NCI-H524 (cell line): ENCODE measurements at places on chromosomes 11 and 22.
A peak's percentile ranks its signal among the peaks of the same experiment; 100 is the strongest.

- DNase-seq = no peak
These were observed 36.1 kb upstream of the SCN3B start for GRCh38 chr11:123690485-123690884.

DNA sequence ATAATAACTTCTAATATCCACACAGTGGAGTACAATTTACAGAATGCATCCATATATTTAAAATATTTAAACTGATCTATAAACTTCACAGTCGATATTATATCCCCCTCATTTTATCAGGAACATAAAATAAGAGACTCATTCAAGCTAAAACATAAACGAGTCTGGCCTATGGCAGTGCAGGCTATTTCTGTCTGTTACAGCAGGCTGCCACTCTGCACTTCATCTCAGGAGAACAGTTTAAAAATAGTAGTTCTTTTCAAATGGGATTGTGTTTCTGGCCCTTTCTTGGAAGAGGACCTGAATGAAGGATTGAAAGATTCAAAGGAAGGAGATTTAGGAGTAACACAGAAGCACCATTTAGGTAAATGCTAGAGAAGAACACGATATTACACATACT is 915.7 kb downstream of the NTM start:
- DNase-seq = no peak

DNA sequence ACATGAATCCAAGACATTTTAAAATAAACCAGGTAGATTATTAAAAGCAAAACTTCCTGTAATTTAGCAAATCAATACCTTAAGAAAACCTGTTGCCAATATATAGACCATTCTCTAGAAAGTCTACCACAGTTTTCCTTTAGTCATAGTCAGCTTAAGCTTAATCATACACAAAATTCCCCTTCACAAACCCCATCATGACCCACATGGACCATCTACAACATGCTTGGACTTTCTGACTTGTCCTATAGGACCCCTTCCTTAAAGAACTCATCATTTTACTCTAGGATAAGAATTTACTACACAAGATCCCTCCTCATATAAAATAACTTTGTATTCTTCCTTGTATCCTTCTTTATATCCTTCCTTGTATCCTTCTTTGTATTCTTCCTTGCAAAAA is 16.2 kb upstream of the RNASEH2C start:
- DNase-seq = no peak

- DNase-seq = no peak
These were observed 82.0 kb upstream of the SC5D start for GRCh38 chr11:121210445-121211080.

DNA sequence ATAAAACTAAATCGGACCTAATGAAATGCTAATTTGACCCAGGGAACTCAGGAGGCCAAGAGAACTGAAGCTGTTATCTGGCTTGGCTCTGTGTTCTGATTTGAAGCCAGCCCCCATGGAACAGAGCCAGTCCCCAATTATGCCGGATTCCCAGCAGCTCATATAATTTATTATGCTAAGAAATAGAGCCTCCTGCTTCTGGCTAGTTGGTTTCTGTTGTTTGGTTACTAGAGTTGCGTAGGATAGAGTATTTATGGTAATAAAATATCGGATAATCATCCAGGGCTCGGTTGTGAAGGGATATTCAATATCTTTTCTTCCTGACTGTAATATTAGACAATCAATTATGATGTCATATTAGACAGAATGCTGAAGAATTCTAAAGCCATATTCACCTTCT is 120.4 kb upstream of the TTC12 start:
- no peak for DNase-seq

- no peak for DNase-seq
These were observed 10.9 kb downstream of the CDC42BPG start for GRCh38 chr11:64833509-64833908.

DNA sequence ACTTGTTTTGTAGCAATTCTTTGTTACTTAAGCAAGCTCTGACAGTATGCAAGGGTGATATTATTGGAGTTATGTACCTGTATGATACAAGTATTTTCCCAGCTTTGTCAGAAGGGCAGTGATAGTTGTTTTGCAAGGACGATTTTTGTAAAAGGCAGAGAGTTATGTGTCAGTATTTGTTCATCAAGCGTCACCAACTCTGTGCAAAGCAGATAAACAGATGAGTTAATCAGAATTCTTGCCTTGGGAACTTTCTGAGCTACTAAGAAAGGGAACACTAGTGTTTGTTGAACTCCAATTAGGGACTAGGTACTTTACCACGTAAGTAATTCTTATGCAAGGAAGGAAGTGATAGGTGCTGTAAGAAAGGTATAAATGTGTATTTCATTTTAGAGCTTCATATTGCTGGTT is 1.4 kb downstream of the USP47 start:
- DNase-seq = no peak

DNA sequence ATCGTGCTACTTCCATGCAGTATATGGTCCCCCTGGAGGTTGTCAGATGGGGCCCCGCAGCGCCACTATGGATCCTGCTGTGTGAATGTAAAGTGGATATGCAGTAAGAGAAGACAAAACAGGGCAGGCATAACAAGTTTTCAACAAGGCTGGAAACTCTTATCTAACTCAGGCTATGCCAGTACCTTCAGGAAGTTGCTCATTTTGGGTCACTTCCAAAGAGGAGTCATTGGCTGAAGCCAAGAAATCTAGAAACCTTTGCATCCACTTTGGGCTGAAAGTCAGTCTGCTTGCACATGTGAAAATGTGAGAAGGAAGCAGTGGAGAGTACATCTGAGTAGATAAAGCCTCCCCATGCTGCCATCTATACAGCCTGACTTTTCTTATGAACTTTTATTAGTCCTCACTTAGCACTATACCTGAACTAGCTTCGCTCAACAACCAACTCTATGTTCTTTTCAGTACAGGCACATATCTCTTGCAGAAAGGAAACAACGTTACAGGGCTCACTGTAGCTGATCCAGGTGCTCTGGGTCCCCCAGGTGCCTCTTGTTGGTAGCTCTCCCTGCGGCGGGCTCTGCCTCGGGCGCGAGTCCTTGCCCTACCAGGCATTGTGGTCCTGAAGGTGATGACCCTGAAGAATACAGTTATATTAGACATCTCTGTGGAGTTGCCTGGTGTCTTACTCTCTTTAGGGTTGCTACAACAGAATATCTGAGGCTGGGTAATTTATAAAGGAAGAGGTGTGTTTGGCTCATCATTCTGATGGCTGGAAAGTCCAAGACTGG is 12.4 kb downstream of the PIWIL3 start:
- no peak for DNase-seq

DNA sequence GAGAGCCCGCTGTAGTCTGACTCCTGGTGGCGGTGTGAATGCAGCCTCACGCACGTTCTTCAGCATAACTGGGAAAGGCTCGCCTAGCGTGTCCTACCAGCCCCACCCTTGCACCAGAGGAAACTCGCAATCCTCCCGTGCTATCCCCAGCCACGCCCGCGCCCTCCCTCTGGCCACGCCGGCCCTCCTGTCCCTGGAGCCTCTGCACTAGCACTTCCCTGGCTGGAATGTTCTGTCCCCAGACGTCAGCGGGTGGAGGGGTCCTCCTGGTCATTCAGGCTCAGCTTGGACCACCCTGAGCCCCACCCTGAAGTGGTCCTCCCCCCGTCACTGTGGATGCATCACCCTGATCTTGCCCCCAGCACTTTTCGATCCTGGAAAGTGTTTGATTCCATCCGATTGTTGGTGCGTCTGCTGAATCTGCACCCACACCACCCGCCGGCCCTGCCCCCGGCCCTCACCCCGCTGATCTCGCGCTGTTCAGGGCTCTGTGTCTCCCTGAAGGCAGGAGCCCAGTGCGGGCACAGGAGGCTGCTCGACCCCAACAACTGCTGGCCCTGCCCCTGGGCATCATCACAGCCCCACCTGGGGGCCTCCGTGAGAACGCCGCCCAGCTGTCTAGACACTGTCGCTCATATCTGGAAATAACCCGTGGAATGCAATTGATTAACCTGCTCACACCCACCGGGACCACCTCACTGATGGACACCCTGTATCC is 437.0 kb downstream of the TBC1D22A start:
- DNase-seq = peak; percentile 13

DNA sequence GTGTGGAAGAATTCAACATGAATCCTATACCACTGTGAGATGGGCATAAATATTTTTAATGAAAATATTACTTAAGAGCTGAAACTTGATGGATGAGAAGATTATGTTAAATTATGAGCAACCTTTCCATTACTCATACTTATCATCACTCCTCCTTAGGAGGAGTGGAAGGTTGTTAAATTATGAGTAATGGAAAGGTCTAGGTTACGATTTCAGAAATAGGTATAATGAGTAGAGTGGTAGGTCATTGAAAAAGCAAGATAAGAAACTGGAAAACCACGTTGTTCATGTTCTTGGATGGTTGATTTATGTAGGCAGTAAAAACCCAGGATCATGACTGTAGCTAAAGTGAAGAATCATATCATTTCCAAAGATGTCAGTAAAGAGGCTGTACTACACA is 973.2 kb upstream of the RAG2 start:
- DNase-seq = no peak

GRCh38 chr22:50641696-50642607 is 14.0 kb upstream of the ARSA start:
- peak; percentile 33 for DNase-seq

GRCh38 chr11:118009864-118010737 is 23.9 kb downstream of the IL10RA start:
- DNase-seq = peak; percentile 82

GRCh38 chr11:9264316-9265210 is 587 bp downstream of the DENND5A start:
- DNase-seq = no peak

- DNase-seq = no peak
These were observed 17.3 kb downstream of the RPL27A start for GRCh38 chr11:8699903-8700302.

DNA sequence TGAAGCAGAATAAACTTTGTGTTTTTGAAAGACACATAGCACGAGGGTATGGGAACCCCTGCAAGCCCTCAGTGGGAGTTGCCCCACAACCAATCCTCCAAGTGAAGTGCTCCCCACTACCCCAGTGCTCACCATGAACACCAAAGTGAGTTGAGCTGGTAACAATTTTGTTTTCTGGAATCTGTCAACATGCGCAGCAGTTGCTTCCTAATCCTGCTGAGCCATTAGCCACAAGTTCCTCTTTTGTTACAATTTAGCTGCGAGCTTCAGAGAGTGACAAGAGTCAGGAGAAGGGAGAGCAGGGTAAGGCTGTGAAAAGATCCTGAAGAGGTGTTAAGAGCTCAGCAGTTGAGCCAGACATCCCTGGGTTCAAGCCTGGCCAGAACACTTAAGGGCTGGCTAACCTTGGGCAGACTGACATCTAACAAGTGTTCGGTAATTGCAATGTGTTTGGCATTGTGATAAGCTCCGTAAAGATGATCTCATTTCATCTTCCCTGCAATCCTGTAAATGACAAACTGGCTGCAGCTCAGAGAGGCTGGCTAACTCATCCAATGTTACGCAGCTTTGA is 24.1 kb upstream of the ASPHD2 start:
- DNase-seq = no peak

DNA sequence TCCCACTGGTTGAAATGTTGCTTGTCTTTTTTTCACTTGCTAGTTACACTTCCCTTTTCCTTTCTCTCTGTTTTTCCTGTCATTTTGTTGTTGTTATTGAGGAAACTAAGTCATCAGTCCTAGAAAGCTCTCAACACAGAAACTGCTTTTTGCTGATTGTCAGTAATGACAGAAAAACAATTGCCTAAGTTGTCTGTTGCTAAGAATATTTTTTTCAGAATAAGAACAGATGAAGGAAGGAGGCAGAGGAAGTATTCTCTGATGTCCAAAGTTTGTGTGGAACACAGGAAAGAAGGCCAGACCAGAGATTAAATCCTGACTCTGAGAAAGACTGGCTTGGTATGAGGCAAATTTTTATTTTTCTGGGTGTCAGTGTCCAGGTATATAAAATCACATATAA is 163.3 kb downstream of the CASP12 start:
- no peak for DNase-seq

GRCh38 chr11:110832539-110832938 is 120.3 kb upstream of the ARHGAP20 start:
- no peak for DNase-seq

DNA sequence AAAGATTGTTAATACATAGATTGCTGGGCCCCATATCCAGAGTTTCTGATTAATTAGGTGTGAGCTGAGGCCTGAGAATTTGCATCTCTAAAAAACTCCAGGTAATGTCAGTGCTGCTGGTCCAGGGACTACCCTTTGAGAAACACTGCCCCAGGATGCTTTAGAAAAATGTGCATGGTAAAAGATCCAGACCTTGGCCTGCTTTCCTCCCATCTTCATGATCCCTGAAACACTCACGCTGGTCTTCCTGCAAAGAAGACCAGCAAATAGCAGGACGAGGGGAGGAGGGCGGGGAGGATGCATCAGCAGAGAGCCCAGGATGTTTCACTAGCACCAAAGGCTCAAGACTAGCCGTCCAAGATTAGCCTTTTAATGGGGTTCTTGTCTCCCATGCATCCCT is at the start of gene OR8A1:
Gene OR8A1, plus strand, starts transcription at position 301 of the 400 bp plus-strand sequence. CDS start 123 bp downstream, outside the sequence.
- DNase-seq = no peak

GRCh38 chr22:50722716-50723428 is 15.1 kb upstream of the ACR start:
- no peak for DNase-seq

DNA sequence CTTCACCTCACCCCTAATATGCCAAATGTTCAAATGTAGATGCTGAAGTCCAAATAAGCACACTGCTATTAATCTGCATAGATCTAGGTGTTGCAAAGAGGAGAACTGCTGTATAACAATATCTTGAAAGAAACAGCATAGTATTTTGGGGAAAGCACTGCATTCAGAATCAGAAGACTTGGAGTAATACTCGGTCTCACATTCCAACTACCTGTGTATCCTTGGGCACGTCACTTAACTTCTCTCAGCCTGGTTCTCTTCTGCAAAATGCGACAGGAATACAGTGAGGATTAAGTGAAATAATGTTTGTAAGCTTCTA is 332 bp upstream of the HMGXB4 start:
- DNase-seq = no peak

DNA sequence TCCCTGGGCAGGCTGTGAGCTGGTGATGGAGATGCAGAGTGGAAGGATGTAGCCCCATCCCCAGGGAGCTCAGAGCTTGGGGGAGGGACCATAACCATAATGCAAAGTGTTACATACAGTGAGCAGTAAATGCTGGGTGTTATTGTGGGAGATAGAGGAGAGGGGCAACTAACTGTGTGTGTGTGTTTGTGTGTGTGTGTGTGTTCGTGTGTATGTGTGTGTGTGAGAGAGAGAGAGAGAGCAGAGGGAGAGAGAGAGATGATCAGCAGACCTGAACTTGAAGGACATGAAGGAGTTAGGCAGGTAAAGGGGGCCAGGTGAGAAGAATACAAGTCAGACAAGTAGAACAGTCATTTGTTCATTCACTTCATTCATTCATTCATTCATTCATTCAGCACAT is 74.2 kb downstream of the CACNG2 start:
- no peak for DNase-seq
